ENCODE measurements at places on chromosomes 16 and 17. TPM values are rescaled to one million over a fixed set of nuclear protein-coding genes. Genes with fewer than 3 reads are reported as not detected.

DOC2A gene
- total RNA-seq, result 2.1 TPM

INCA1 gene
- total RNA-seq, result 1.3 TPM

NPB gene
- total RNA-seq, result 1.0 TPM

TPSD1 gene
- 0.03 TPM for total RNA-seq

ACE gene
- total RNA-seq, result 0.72 TPM
